ENCODE measurements at places on chromosomes 5 and 9.
A peak's percentile ranks its signal among the peaks of the same experiment; 100 is the strongest.

- DNase-seq: no peak
Measured at GRCh38 chr5:74328221-74328630, 312.3 kb downstream of the ENC1 start.

- peak; percentile 55 for DNase-seq
Measured at GRCh38 chr9:1049641-1050040, 516 bp upstream of the DMRT2 start.

GRCh38 chr5:35319333-35320002 lies 89.2 kb upstream of the PRLR start:
- DNase-seq: no peak

DNA sequence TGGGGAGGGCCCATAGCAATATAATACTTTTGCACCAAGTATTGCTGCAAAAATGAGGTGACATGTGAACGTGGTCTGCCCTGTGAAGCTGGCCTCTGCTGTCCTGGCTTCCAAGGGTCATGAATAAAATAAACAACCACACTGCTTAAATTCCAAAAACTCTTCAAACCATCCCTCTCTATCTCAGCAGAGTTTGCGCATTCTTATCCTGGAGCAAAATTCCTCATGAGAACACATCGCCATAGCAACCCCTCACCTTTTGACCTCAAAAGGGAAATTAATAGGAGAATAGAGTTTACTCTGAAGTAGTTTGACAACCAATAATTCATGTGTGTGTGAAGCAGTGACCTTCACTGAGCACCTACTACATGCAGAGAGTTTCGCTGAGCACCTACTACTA lies 342.9 kb downstream of the SPOCK1 start:
- DNase-seq: no peak

DNA sequence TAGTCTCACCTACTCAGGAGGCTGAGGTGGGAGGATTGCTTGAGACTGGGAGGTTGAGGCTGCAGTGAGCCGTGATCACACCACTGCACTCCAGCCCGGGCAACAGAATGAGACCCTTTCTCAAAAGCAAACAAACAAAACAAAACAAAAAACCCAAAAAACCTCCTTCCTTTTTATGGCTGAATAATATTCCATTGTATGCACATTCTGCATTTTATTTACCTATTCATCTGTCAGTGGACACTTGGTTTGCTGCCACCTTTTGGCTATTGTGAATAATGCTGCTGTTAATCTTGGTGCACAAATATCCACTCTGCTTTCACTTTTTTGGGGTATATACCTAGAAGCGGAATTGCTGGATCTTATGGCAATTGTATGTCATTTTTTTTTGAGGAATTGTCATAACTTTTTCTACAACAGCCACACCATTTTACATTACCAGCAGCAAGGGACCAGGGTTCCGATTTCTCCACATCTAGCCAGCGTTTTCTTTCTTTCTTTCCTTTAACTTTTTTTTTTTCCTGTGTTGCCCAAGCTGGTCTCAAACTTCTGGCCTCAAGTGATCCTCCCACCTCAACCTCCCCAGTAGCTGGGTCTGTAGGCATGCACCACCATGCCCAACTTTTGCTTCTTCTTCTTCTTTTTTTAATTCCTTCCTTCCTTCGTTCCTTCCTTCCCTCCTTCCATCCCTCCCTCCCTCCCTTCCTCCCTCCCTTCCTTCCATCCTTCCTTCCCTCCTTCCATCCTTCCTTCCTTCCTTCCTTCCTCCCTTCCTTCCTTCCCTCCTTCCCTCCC lies 30.6 kb downstream of the NKX2-5 start:
- no peak for DNase-seq

DNA sequence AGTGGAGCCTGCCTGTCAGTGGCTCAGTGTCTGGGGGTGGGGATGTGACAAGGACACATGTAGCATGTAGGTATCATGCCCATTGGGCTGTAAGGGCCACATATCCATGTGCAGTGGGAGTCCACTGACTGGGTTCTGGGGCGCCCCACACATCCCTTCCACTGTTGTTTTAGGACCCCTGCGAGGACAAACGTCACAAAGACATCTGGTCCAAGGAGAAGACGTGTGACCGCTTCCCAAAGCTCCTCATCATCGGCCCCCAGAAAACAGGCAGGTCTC lies 33.4 kb downstream of the NDST1 start:
- no peak for DNase-seq

- no peak for DNase-seq
Measured at GRCh38 chr5:95975703-95976102, 14.1 kb upstream of the ELL2 start.

GRCh38 chr9:129939431-129939830 lies 103.6 kb downstream of the FNBP1 start:
- DNase-seq: no peak

- DNase-seq: peak; percentile 23
Measured at GRCh38 chr5:172716796-172717313, 54.1 kb downstream of the DUSP1 start.

GRCh38 chr9:69476797-69477196 lies 151.8 kb downstream of the ENTREP1 start:
- no peak for DNase-seq

GRCh38 chr9:133853331-133853730 lies 115.2 kb upstream of the SARDH start:
- no peak for DNase-seq

DNA sequence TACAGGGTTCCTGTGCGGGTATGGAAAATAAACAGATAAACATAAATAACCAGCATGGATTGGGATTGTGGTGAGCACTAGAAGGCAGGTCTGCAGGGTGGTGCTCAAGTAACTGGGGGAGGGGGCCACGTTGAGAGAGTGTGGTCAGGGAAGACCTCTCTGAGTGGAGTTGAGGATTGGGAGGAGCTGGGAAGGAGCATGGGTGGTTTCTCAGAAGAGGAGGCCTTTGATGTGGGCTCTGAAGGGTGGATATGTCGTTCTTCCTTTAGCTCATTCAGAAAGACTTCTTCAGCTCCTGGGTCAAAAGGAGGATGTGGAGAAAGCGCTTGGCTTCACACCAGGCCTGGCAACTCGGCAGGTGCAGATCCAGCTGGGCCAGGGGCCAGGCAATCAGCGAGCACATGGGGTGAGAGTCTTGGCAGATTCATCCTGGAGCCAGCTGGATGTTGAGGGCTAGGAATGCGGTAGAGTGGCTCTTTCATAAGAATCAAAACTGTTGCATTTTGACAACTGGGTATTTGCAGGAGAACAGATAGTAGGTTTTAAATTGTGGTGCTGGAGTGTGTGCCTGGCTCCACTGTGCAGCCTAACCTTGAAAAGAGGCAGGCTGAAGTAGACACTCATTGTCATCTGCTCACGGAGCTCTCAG lies 71.7 kb downstream of the PCSK5 start:
- DNase-seq: no peak

DNA sequence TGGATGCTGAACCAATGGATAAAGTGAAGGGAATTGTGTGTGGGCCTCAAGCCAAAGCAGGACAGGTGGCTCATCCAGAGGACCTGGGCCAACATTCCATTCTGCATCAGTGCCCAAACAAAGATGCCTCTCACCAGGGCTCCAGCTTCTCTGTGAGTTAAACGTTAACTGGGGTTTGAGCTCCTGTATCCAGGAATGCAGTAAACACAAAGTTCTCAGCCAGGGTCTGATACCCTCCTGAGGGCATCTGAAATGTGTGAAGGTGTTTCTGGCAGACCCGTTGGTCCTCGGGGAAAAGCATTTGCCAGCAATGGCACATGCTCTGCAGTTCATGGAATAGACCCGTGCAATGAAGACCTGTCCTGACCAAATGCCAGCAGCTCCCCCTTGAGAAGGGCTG lies 33.9 kb upstream of the AOPEP start:
- DNase-seq: peak; percentile 33

GRCh38 chr5:9148242-9148641 lies 397.6 kb downstream of the SEMA5A start:
- no peak for DNase-seq

- no peak for DNase-seq
Measured at GRCh38 chr5:76622076-76622475, 1.1 kb downstream of the F2RL2 start.

Data from NCI-H2171 (cell line).